WTC11 (cell line): ENCODE measurements at places on chromosomes 7 and 10. TPM values are rescaled to one million over a fixed set of nuclear protein-coding genes. Genes with fewer than 3 reads are reported as not detected.

GPR141 gene
- total RNA-seq: 0.96 to 1.8 TPM (median 1.3 TPM) in 3 replicates

CUZD1 gene
- 3.5 to 4.4 TPM (median 3.8 TPM) in 3 replicates for total RNA-seq

CLRN3 gene
- not detected in 3 replicates for total RNA-seq

UBE2D1 gene
- 23.7 to 24.6 TPM (median 23.8 TPM) in 3 replicates for total RNA-seq

IL6 gene
- 0.27 to 0.71 TPM (median 0.52 TPM) in 3 replicates for total RNA-seq

LEP gene
- total RNA-seq: not detected in 3 replicates

SDHAF3 gene
- 25.5 to 32.0 TPM (median 26.1 TPM) in 3 replicates for total RNA-seq
